Ureter (tissue), 1 donor: ENCODE measurements at places on chromosomes 2 and 18. TPM values are rescaled to one million over a fixed set of nuclear protein-coding genes. Genes with fewer than 3 reads are reported as not detected.

Gene CD28
- total RNA-seq = 0.21 TPM

DNA sequence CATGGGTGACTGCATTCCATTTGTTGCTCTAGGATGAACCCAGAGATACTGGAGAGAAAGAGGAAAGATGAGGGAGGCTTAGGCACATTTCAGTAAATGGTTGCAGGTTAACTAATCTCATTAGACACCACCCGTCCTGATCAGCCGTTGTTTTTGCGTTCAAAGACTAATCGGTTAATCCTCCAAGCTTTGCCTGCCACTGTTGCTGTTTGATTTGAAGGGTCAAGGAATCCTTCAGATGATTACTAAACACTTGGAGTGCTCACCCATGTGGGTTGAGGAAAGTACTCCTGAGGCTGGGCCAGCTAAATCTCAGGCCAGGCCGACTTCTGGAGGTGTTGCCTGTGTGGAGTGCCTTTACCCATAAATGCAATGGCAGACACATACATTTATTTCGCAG lies 8.6 kb downstream of the SH3RF3 start:
- DNase-seq = no peak

GRCh38 chr18:13548966-13549879 lies 177.1 kb downstream of the FAM210A start:
- no peak for DNase-seq

Gene FZD7
- 24.2 TPM for total RNA-seq

Gene TRIM43
- not detected for total RNA-seq

Gene CDH7
- not detected for total RNA-seq

Gene CNRIP1
- total RNA-seq = 16.2 TPM

Gene TUBB8B
- total RNA-seq = not detected

DNA sequence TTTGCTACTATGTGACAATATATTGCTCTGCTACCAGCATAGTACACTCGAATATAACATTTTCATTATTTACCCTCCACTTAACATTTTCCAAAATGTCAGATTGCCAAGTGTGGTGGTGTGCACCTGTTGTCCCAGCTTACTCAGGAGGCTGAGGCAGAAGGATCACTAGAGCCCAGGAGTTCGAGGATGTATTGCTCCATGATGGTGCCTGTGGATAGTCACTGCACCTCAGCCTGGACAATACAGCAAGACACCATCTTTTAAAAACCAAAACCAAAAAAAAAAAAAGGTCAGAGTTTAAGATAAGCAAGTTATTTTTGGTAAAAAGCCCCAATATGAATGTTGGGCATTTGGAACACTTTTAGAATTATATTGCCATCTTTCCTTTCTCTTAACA lies 75.2 kb upstream of the EPB41L5 start:
- no peak for DNase-seq
